ENCODE measurements at places on chromosomes 3 and 15.

DNA sequence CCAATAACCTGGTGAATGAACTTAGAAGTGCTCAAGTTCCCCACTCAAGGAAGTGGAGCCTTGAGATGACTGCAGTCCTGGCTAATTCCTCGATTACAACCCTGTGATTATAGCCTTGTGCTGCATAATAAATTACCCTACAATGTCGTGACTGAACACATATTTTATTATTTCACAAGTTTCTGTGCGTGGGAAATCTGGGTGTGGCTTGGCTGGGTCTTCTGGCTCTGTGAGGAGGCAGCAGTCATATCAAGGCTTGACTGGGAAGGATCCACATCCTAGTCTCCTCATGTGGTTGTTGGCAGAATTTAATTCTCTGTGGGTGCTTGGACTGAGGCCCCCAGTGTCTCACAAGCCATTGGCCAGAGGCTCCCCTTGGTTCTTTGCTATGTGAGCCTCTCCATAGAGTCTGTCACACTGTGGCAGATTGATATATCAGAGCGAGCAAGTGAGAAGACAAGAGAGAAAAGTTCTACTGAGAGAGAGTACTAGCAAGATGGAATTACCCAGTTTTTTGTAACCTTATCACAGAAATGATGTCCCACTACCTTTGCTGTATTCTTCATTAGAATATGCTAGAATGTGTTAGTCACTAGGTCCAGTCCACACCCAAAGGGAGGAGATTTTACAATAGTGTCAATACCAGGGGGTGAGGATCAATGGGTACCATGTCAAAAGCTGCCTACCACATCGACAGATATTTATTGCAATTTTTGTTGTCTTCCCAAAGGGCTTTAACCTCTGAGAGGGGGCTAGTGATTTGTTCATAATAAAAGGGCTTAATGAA, 102.8 kb upstream of the TBC1D5 start:
- DNase-seq, result no peak

DNA sequence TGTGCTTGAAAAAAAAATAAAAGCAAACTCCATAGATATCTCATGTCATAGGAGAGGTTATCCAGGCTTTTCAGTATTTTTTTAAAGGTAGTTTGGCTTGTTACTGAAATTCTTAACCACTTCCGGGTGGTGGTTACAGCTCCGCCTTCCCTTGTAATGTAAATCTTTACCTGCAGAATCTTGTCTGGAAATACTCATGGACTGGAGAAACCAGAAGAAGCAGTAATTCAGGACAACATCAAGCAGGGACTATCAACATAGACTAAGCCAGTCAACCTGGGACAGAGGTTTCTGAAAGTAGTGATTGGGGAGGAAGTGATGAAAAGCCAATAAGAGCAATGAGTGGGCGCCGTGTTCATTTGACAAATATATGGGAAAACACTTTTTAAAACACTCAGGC, 78.9 kb upstream of the SKOR1 start:
- no peak for DNase-seq

DNA sequence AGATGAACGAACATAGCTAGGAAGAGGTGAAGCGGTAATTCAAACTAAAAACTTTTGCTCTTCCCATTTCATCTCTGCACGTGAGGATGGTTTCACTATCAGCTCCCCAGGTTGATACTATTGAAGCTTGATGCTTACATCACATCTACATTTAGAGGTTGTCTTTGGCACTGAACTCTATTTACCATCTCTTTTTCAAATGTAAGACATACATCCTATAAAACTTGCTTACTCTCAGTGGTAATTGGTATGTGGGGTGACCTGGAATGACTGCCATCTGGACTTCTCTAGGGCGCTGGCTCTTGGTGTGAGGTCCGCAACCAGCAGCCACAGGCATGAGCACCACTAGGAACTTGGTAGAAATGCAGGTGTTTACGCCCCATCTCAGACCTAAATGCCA, 118.1 kb downstream of the AKAP13 start:
- no peak for DNase-seq

DNA sequence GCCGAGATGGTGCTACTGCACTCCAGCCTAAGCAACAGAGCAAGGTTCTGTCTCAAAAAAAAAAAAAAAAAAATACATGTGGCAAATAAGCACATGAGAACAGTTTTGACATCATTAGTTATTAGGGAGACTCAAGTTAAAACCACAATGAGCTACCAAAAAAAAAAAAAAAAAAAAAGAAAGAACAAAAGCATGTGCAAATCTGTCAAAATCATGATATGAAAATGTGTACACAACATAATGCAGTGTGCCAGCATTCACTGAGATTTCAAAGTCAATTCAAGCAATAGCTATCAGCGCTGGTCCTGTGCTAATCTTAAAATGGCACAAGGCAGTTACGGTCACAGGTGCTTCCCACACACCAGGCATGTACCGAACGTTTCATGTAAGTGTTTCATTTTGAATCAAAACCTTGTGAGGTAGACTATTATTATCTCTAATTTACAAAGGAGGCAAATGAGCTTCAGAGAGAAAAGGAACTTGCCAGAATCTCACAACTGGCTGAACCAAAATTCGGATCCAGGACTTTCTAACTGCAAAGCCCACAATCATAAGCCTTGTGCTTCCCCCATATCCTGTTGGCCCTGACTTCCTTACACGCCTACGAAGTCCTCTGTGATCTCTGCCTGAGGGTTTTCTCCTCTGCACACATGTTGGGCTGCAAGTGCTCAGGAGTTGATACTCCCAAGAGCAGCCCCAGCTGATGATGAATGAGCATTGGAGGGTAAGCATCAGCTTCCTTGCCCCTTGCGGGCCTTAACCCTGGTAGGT, 200.1 kb upstream of the PROK2 start:
- no peak for DNase-seq

- DNase-seq, result no peak
Measured at GRCh38 chr3:183244219-183244618, 8.8 kb upstream of the B3GNT5 start.

DNA sequence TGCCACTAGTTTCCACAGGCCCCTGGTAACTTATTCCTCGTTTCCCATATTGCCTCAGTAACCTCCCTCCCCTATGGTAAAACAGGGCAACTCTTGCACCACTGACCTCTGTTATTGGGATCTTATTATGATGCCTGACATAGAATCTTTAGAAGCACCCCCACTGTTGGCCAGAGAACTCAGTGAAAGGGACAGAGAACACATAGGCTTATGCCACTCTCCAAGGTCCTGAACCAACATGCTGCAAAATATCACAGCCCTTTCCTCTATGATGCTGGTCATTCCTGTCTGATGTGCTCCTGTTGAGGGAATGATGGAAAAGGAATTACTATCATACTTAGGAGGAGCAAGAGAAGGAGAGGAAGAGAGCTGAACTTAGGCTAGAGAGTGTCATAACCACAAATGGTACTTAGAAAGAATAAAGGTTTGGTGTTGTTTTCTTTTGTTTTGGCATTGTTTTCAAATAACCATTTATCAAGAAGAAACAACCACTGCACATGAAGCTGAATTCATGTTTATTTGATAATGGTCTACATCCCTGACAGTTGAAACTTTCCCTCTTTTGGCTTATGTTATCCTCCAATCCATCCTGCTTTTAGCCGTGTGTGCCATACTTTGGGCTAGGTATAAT, 330.2 kb downstream of the EPHB1 start:
- DNase-seq, result no peak

DNA sequence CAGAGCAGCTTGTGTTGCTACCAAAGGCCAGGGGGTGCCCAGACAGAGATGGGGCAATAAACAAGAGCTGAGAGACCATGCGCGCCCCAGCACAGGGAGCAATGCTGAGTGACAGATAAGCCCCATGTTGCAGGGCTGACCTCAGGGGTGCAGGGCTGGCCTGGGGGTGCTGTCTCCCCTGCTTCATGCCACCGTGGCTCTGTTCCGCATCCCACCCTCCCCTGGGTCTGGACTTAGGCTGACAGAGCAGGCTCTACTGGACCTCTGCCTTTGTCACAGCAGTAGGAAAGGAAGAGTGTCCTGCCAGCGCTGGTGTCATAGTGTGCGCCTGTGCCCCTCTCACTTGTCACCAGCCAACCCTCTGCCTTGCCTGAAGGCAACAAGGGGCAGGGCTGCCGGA, 67.4 kb upstream of the IQSEC1 start:
- DNase-seq, result peak; percentile 46

- no peak for DNase-seq
Measured at GRCh38 chr3:55491296-55491816, 4.2 kb upstream of the WNT5A start.

DNA sequence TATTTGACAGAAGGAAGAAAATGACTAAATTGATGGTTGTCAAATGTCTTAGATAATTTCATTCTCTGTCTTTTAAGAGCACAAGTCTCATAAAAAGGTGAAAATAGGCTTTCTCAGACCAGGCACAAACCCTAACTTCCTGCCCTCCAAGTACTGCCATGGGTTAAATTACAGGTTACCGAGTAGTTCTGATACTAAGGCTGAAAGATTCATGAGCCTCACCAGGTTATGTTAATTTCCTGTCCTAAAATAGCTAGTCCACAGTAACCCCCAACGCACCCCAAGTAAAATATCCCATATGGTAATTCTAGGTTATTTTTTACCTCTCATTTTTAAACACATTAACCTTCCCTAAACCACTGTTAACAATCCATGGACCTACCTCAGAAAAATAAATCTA, 42.0 kb downstream of the GSK3B start:
- DNase-seq, result no peak

- DNase-seq, result peak; percentile 75
Measured at GRCh38 chr3:155079746-155080487, at the start of gene MME. TSS of gene MME (plus strand) at chr3:155080319. CDS start at chr3:155084168, 3,849 bp downstream.

DNA sequence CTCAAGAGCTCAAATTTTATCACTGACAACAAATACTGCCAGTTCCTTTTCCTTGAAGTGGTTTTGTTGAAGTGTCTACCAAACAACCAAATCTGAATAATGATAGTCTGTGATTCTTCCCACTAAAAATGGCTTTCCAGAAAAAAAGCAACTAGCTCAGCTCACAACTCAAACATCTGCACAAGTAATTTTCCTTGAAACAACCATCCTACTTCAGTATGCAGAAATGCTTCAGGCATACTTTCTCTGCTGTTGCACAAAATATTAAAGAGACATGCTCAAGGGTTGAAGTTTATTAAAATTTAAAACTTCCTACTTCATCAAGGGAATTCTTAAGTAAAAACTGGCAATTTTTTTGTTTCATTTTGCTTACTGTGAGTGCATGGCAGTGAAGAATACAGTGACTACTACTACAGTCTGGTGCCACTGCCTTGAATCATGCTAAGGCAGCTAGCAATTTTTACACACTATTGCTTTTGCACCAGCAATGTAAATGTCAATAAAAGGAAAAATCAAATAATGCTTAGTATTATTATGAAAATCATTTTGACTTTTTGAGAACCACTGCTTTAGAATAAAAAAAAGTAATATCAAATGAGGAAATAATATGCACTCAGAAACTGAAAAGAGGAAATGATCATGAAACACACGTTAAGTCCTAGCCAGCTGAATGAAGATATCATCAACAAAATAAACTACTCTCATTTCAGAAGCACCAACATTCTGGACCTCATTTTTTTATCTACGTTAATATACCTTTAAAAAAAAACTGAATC, 33.6 kb downstream of the VPS13C start:
- no peak for DNase-seq

- DNase-seq, result no peak
Measured at GRCh38 chr3:32321095-32321790, 70.4 kb upstream of the CMTM7 start.

- DNase-seq, result no peak
Measured at GRCh38 chr15:101358895-101359294, 63.8 kb upstream of the SNRPA1 start.

DNA sequence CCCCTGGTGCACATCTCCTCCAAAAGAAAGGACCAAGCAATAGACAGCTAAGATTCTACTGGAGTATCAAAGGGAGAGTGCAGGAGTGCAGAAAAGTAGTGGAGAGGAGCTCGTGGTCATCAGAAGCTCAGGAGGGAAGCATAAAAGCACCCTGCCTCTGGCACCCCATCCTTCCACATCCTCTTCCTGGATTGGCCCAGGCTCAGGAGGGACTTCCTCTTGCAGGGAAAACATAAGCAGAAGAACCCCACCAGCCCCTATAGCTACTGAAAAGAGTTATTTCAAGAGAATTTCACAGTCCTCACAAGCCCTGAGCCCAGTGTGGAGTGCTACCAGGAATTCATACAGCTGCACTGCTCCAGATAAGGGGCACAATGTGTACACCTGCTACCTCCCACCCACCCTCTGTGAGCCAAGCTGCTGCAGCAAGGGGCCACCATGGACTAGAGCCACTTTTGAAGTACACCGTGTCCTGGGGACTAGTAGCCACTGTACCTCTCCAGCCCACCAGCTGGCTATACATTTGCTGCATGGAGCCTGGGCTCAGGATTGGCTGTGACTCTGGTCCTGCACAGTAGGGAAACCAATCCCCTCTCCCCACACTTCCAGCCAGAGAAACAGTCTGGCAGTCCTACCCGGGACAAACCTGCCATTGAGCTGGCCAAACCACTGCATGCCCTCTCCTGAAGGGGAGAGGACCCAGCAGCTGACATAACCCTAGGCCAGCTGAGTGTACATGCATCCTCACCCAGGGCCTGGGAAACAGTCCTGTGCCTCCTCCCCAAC, 43.0 kb downstream of the CD200R1 start:
- no peak for DNase-seq

GRCh38 chr3:9149566-9149965, 99.9 kb downstream of the SRGAP3 start:
- DNase-seq, result no peak

GRCh38 chr15:42385980-42386700, 26.8 kb downstream of the CAPN3 start:
- no peak for DNase-seq

- DNase-seq, result no peak
Measured at GRCh38 chr3:185992831-185993374, 55.1 kb upstream of the TRA2B start.

- no peak for DNase-seq
Measured at GRCh38 chr3:143851331-143852017, 3.2 kb upstream of the SLC9A9 start.

GRCh38 chr3:101270149-101270548, 50.2 kb downstream of the IMPG2 start:
- DNase-seq, result no peak

- no peak for DNase-seq
Measured at GRCh38 chr3:58526515-58526957, 10.5 kb downstream of the ACOX2 start.

GRCh38 chr3:30226601-30227151, 379.7 kb upstream of the TGFBR2 start:
- DNase-seq, result no peak

DNA sequence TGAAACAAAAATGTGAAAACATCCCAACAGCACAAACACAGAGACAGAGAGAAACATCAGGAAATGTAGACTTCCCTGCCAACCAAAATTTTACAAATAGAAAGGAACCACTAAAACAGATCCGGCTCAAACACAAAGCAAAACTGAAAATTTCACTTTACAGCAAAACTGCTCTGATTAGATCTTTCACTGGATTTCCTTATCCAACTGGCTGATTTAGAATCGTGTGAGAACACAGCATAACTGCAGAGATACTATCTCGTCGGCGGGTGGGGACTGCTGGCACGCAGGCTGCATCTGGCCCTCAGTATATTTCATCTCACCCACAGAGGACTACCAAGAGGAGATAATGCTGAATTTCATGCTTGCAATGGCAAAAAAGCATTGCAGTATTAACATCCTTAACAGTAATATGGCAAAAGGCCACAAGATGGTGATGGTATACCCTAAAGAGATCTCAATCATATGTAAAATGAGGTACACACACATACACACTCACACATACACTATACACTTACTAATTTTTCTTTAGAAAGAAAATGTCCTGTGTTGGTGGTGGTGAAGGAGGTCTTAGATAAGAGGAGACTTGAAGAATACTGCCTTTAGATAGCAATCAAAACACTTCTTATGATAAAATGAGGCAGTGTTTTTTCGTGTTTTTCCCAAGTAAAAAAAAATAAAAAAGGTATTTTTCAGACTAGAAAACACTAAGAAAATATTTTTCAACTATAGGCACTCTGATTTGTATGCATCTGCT, 10.6 kb upstream of the LEO1 start:
- no peak for DNase-seq

All from left forelimb (tissue), 1 donor.